ENCODE measurements at places on chromosomes 5 and 9. TPM values are rescaled to one million over a fixed set of nuclear protein-coding genes. Genes with fewer than 3 reads are reported as not detected.

NMUR2 gene
- total RNA-seq: not detected

TAS2R1 gene
- not detected for total RNA-seq

TAF11L2 gene
- total RNA-seq: not detected

STOML2 gene
- 100 TPM for total RNA-seq

PCDHB13 gene
- 2.4 TPM for total RNA-seq

GRXCR2 gene
- total RNA-seq: not detected

ARHGEF37 gene
- 8.9 TPM for total RNA-seq

DNA sequence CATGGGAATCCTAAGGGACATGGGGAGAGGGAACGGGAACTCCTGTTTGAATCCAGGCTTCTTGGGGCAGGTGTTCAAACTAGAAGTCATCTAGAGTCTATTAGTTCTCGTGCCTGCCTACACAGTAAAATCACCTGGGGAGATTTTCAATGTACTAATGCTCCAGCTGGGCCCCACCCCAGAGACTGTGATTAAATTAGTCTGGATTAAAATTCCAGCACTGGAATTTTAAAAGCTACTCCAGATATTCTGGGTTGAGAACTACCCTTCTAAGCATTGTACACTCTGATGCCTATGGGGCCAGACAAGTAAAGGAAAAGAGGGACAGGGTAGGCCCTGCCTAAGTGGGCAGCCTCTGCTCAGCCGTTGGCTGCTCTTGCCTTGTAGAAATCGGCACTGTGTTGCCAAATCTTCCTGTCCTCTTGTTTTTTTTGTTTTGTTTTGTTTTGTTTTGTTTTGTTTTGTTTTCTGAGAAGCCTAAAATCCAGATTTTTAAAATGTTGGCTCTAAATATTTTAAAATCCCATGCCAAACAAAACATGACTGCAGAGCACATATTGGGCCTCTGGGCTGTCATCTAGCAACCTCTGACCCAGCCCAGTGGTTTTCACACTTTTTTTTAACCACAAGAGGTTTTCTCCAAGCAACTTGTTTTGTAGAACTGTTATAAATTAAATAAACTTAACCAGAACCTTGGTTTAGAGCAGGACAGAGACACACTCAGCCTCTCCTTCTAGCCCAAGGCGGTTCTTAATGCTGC is 29.0 kb downstream of the ADRB2 start:
- H3K36me3 ChIP-seq: peaks cover 2% of the 10 kb centered on the region
- H3K27ac ChIP-seq: peak overlapping the region; percentile 38
- no peak overlapping the region for H3K4me3 ChIP-seq
- DNase-seq: no peak
- peaks cover 45% of the 10 kb centered on the region for H3K4me1 ChIP-seq
- no peaks in the 10 kb centered on the region for H3K27me3 ChIP-seq

GRCh38 chr5:34500236-34500847 is 155.8 kb upstream of the RAI14 start:
- no peak overlapping the region for H3K27ac ChIP-seq
- no peak for DNase-seq
- H3K4me3 ChIP-seq: no peak overlapping the region

DNA sequence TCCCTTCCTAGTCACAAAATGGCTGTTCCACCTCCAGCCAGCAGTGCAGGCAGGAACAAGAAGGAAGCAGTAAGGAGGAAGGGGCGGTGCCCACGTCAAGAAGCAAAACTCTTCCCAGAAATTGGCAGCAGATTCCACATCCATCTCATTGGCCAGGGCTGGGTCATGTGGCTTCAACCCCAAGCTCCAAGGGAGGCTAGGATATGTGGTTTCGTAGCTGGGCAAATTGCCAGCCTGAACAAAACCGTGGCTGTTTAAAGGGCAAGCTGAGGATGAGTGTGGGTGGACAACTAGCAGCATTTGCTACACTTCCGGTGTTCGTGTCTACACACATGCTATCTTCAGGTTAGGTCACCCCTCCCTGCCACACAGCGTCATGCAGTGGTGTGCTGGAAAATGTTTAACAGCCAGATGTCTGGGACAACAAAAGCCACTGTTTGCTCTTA is 92.1 kb upstream of the MAP1B start:
- no peaks in the 10 kb centered on the region for H3K4me1 ChIP-seq
- H3K4me3 ChIP-seq: no peak overlapping the region
- H3K36me3 ChIP-seq: peaks cover 3% of the 10 kb centered on the region
- peaks cover 25% of the 10 kb centered on the region for H3K27me3 ChIP-seq
- no peak for DNase-seq
- no peak overlapping the region for H3K27ac ChIP-seq

- H3K36me3 ChIP-seq: peaks cover 7% of the 10 kb centered on the region
- peak overlapping the region; percentile 77 for H3K27ac ChIP-seq
- peak overlapping the region; percentile 84 for H3K4me3 ChIP-seq
- H3K27me3 ChIP-seq: no peaks in the 10 kb centered on the region
Observed at GRCh38 chr5:76716456-76717157, 681 bp downstream of the F2R start.

DNA sequence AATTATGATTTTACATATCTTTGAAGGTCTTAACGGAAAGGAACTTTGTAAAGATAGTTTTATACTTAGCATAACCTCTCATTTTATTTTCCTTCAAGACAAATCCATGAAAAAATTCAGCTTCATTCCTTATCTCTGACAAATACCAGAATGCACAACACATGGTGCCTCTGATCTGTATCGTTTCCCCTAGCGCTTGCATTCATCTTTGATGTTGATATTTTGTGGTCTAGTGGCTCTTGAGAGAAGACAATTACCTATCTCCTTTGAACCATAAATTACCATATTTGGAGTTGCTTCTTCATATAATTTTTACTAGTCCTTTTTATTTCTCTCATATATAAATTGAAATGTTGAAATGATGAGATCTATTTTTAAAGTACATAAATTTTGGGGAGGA is 551.3 kb downstream of the PDE4D start:
- H3K4me3 ChIP-seq: no peak overlapping the region
- no peak overlapping the region for H3K27ac ChIP-seq
- no peaks in the 10 kb centered on the region for H3K36me3 ChIP-seq

DNA sequence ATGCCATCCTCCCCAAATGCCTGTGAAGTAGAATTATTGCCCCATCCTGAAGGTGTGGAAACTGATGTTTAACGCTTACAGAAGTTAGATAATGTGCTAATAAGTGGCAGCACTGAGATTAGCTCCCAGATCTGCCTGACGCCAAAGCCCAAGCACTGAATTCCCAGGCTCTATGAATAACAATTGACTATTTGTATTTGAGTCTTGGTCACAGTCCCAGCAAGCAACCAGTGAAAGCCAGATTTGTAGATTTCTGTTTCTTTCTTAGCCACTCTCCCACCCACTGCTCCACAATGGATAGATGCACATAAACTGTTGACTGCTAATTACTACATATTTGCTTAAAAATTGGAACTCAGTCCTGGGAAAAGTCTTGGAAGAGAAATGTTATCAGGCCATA is 34.4 kb downstream of the FAM240B start:
- H3K4me1 ChIP-seq: peaks cover 75% of the 10 kb centered on the region
- H3K4me3 ChIP-seq: no peak overlapping the region
- no peak overlapping the region for H3K27ac ChIP-seq
- no peaks in the 10 kb centered on the region for H3K36me3 ChIP-seq
- DNase-seq: no peak

GRCh38 chr5:146962801-146963355 is 84.3 kb upstream of the PPP2R2B start:
- no peak overlapping the region for H3K27ac ChIP-seq
- no peaks in the 10 kb centered on the region for H3K36me3 ChIP-seq

GRCh38 chr9:99011161-99011709 is 67.5 kb downstream of the COL15A1 start:
- H3K27me3 ChIP-seq: peaks cover 6% of the 10 kb centered on the region
- H3K4me1 ChIP-seq: peaks cover 6% of the 10 kb centered on the region
- no peak for DNase-seq
- no peak overlapping the region for H3K4me3 ChIP-seq
- H3K27ac ChIP-seq: no peak overlapping the region

GRCh38 chr5:23440703-23441102 is 66.7 kb upstream of the PRDM9 start:
- H3K4me3 ChIP-seq: no peak overlapping the region
- no peak for DNase-seq
- no peak overlapping the region for H3K27ac ChIP-seq
- no peaks in the 10 kb centered on the region for H3K36me3 ChIP-seq

DNA sequence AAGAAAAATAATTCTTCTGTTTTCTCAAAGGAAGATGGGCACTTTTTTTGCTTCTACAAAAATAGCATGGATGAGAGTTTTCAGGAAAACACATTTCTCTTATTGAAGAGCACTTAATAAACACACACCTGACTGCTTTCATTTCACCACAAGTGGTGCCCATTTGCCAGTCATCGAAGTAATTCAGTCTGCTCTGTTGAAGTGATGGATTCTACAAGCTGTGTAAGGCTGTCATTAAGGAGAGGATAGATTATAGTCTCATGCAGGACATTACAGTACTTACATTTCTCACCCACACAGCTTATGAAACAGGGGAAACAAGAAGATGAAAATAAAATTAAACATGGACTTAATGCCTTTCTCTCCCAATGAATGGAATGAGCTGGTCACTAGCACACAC is 165.2 kb downstream of the NR2F1-AS1 start:
- H3K4me3 ChIP-seq: no peak overlapping the region
- DNase-seq: no peak
- H3K27me3 ChIP-seq: no peaks in the 10 kb centered on the region
- H3K4me1 ChIP-seq: no peaks in the 10 kb centered on the region

DNA sequence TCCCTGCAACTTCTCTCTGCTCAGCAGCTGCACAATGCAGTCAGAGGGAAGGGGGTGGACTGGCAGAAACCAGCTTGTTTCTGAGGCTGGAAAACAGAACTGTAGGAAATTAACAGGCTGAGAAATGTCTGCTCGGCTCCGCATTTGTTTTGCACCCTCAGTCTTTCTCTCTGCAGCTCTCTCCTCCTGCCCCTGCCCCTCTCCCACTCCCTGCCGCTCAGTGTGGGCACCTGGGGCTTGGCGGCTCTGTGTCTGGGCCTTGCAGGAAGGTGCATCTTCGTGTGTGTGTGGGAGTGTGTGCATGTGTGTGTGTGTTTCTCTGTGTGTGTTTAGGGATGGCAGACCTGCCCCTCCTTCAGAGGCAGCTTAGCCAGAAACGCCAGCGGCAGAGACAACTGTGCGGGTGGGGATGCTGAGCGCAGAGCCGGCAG is 53.0 kb downstream of the PCDH1 start:
- no peak for DNase-seq
- no peak overlapping the region for H3K27ac ChIP-seq
- H3K4me3 ChIP-seq: no peak overlapping the region
- H3K4me1 ChIP-seq: peaks cover 28% of the 10 kb centered on the region
- peaks cover 6% of the 10 kb centered on the region for H3K27me3 ChIP-seq
- H3K36me3 ChIP-seq: no peaks in the 10 kb centered on the region

GRCh38 chr5:153096381-153096780 is 394.1 kb upstream of the GRIA1 start:
- H3K4me1 ChIP-seq: no peaks in the 10 kb centered on the region
- no peak overlapping the region for H3K4me3 ChIP-seq
- no peak for DNase-seq
- H3K27me3 ChIP-seq: no peaks in the 10 kb centered on the region

DNA sequence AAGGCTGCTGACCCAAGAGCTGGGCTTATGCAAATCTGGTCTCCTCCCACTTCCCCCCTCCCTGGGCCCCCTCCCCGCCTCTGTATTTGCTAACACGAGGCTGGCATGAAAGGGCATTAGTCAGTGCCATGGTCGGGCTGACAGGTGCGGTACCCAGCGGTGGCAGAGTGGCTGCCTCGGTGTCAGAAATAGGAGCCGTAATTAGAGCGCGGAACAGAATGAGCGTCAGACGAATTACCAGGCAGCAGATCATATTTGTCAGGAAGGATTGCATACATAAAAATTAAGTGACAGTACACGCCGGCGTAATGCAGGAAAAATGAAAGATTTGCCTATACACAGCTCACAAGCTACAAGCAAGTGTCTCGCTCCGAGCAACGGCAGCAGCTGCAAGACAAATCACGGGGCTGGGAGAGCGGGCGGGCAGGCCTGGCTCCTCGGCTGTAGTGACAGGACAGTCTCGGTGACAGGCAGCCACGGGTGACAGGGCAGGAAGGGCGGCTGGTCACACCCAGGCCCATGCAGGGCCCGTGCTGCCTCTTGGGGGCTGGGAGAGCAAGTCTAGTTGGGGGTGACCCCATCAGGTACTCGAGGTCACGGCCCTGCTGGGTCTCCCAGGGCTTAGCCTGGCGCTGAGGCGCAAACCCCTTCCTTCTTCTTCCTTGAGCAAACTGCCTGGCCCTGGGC is 72.4 kb downstream of the NEK6 start:
- H3K27me3 ChIP-seq: no peaks in the 10 kb centered on the region
- no peak for DNase-seq
- H3K27ac ChIP-seq: no peak overlapping the region
- H3K36me3 ChIP-seq: peaks cover 33% of the 10 kb centered on the region
- H3K4me1 ChIP-seq: no peaks in the 10 kb centered on the region

GRCh38 chr5:165477546-165477945 is 1972.1 kb downstream of the MAT2B start:
- no peak overlapping the region for H3K4me3 ChIP-seq
- no peaks in the 10 kb centered on the region for H3K4me1 ChIP-seq
- H3K27ac ChIP-seq: no peak overlapping the region
- no peaks in the 10 kb centered on the region for H3K36me3 ChIP-seq

- no peak for DNase-seq
- no peak overlapping the region for H3K4me3 ChIP-seq
Observed at GRCh38 chr5:119694284-119694683, 64.9 kb downstream of the FAM170A start.

- no peaks in the 10 kb centered on the region for H3K4me1 ChIP-seq
Observed at GRCh38 chr9:23622396-23622795, 203.6 kb downstream of the ELAVL2 start.

- peaks cover 8% of the 10 kb centered on the region for H3K4me1 ChIP-seq
- no peak overlapping the region for H3K4me3 ChIP-seq
- no peak overlapping the region for H3K27ac ChIP-seq
- H3K27me3 ChIP-seq: no peaks in the 10 kb centered on the region
Observed at GRCh38 chr5:142840575-142840974, 70.4 kb downstream of the ARHGAP26 start.

GRCh38 chr9:76027416-76027815 is 136.9 kb downstream of the PCSK5 start:
- no peak for DNase-seq
- H3K4me1 ChIP-seq: peaks cover 3% of the 10 kb centered on the region
- H3K27me3 ChIP-seq: no peaks in the 10 kb centered on the region
- no peak overlapping the region for H3K4me3 ChIP-seq
- H3K36me3 ChIP-seq: peaks cover 7% of the 10 kb centered on the region
- no peak overlapping the region for H3K27ac ChIP-seq

DNA sequence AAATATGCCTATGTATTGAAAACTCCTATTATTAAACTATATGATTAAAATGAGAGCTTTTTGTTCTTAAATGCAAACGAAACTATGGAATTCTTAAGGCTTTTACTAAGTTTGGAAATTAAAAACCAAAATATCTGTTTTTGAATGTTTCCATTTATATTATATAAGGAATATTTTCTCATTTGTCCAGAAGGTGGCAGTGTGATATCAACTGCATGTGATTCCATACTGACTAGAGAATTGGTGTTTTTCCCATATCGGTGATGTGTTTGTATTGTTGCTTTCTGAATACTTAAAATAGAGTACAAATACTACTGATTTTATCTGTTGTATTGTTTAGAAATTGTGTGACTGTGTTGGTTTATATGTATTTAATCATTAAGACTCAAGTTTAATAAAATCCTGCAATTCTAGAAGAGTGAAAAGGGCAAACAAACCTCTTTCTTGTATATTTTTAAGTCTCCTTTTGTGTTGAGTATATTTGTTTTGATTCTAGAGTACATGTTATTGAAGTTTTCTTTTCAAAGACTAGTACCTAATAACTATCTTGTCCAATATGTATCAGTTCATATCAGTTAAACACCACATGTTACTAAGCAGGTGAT is 320.8 kb downstream of the CCDC171 start:
- no peak for DNase-seq
- peak overlapping the region; percentile 53 for H3K27ac ChIP-seq
- H3K36me3 ChIP-seq: no peaks in the 10 kb centered on the region
- peaks cover 18% of the 10 kb centered on the region for H3K4me1 ChIP-seq
